CD4-positive, alpha-beta T cell treated with Interleukin-6 for 4 hours (primary cell): ENCODE measurements at places on chromosomes 12 and 14.

- DNase-seq = no peak
These were observed 887.4 kb downstream of the TMTC2 start for GRCh38 chr12:83574142-83574541.

DNA sequence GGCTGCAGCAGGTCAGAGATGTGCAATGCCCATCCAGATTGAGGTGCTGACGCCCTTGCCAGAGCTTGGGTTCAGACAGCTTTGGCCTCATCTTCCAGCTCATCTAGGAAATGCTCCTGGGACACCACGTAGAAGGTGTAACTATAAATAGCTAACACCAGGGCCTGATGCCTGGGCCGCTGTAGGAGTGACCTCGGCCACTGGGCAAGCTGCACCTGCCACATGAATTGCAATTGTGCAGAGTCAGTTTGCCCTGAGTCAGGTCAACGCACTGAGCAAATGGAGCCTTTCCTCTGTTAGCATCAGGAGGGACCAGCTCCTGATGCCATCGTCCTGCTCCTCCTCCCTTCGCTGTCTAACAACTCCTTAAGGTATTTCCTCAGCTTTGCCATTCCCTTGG lies 17.4 kb upstream of the DNM1L start:
- DNase-seq = no peak

DNA sequence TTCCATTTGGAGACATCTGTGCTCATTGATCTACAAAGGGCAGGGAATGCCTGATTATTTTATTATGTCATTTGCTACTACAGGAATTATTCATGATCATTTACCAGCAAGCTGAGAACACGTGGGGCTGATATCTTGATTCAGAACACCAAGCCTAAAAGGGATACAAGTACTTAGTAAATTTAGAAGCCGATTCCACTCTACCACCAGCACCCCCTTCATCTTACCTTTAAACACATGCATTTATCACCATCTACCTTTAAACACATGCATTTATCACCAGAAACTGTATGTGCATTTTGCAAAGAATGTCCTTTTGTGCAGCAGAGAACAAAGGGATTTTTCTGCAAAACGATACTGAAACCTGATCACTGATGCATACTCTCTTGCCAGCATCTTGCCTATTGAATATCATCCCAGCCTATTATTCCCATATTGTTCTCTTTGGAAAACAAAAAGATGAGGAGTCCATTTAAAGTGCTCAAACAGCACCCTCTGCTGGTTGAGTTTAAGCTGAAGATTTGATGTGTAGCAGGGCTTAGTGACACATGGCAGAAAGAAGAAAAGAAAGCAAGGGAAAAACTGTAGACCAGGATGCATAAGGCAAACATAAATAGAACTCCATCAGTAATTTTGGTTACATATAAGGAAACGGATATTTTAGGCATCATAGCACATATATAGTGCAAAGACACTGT lies 132.6 kb upstream of the PLEKHG7 start:
- DNase-seq = peak; percentile 71

- DNase-seq = no peak
These were observed 13.5 kb downstream of the PAPOLA start for GRCh38 chr14:96515731-96516130.

DNA sequence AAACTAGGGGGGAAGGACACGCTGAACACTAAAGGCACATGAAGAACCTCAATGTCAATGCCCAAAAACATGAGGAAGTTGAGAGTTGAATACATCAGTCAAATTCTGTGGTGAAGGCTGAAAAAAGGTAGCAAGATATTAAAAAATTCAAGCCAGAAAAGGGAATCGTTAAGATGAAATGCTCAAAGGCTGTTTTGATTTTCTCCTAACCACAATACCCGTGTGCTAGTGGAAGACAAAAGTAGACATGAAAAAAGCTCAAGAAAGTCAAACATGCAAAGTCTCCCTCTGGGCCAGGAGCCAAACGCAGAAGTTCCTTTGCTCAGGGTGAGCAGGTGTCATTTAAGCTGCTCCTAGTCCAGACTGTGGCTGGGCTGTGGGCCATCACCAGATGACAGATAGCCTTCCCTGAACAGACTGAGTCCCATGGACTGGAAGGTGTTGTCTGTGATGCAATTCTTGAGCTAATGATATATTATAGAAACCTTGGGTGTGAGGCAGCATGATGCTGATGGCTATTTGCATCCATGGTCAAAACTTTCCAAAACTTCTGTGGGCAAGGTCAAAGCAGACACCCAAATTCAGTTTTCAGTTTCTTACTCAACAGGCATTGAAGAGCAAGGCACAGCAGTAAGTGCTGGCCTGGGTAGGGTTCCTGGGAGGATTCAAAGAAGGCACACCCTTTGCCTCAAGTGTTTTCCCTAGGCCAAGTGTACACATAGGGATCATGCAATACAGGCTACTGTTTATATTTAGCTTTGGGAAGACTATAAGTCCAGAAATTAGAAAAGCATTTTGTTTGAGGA lies 81.6 kb downstream of the MYRFL start:
- no peak for DNase-seq

DNA sequence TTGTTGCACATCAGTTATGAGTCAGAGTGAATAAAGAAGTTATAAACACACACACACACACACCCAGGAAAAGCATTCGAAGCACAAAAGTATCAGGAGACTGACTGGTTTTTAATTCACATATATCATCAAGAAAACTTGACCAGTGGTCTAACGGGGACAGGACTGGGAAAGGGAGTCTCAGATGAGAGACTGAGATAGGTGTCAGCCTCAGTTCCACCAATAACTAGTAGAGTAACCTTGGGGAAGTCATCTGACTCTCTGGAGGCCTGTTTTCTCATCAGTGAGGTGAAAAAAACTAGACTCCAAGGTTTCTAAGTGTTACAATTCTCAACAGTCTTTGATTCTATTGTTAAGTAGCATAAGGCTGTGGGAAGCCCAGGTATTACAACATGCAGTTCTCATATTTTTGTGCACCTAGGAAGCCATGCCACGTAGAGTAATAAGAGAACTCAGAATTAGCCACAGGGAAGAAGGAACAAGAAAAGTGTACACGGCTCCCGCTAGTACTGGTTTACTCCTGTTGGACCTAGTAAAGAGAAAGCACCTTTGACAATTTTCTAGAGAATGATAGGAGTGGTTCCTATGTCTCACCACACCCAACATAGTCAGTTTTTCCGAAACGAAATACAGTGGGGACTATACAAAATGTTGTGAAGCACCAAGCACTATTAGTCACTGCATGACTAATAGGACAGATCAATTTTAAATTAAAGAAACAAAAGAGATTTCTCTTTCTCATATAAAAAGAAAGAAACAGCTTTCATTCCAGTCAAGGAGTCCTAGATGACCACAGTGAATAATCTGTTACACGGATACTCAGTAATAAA lies 5.0 kb downstream of the PPTC7 start:
- peak; percentile 33 for DNase-seq

GRCh38 chr12:6198051-6198450 lies 2.1 kb upstream of the CD9 start:
- no peak for DNase-seq

- no peak for DNase-seq
These were observed 9.9 kb downstream of the ISCU start for GRCh38 chr12:108572166-108572790.

- DNase-seq = no peak
These were observed 5.4 kb downstream of the IFFO1 start for GRCh38 chr12:6550294-6551062.

- DNase-seq = no peak
These were observed 12.5 kb upstream of the TMEM119 start for GRCh38 chr12:108610336-108610815.
